ENCODE measurements at places on chromosomes 11 and 22. TPM values are rescaled to one million over a fixed set of nuclear protein-coding genes. Genes with fewer than 3 reads are reported as not detected.

DNA sequence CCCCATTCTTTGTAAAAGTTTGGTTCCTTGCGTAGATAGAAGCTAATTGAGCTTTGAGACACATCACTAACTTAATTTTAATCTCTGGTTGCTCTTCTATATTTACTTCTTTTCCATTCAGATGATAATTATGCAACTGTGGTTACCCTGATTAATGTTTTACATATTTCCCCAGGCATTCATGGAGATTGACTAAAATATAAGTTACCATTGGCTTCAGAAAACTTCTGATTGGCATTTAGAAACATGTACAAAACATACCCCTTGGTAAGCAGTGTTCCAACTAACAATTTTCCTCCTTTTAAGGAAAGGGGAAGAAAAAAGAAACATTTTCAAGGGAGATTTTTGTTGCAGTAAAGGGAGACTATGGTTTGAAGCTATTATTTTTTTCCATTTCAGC is 43.9 kb downstream of the FAT3 start:
- no peak for DNase-seq

- no peak for DNase-seq
Measured at GRCh38 chr22:37095113-37095512, 14.4 kb downstream of the TMPRSS6 start.

DNA sequence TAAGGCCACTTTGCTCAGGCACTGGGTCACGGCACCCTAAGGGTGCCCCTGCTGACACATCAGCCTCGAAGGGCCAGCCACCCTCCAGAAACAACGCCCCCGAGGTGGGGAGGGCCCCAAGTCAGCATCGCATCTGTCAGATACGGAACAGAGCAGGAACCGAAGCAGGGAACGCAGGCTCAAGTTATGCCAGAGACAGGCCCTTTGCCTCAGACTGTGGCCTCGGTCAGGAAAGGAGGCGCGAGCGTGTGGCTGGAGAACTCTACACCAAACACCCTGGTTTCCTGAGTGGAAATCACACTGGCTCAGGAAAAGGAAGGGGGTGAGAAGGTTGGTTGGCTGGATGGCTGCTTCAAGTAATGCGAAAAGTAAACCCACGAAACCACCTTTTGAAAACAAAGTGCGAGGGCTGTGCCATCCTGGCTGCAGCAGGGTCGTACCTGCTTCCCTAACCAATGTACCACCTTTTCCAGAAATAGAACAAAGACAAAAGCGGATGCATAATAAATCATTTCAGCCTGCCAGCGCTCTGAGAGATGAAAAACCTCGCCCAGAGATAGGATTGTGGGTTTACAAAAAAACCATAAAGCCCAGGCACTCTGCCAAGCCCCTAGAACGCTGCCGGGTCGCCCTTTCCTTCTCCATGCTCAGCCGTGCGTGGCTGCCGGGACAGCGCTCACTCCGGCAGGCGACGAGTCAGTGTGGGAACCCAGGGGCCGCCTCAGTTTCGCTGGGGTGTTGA is 38.6 kb downstream of the TRMU start:
- no peak for DNase-seq

GRCh38 chr11:84564180-84564866 is 1062.8 kb downstream of the DLG2 start:
- DNase-seq, result peak; percentile 53

GRCh38 chr11:4063348-4063747 is 31.3 kb upstream of the RRM1 start:
- no peak for DNase-seq

DNA sequence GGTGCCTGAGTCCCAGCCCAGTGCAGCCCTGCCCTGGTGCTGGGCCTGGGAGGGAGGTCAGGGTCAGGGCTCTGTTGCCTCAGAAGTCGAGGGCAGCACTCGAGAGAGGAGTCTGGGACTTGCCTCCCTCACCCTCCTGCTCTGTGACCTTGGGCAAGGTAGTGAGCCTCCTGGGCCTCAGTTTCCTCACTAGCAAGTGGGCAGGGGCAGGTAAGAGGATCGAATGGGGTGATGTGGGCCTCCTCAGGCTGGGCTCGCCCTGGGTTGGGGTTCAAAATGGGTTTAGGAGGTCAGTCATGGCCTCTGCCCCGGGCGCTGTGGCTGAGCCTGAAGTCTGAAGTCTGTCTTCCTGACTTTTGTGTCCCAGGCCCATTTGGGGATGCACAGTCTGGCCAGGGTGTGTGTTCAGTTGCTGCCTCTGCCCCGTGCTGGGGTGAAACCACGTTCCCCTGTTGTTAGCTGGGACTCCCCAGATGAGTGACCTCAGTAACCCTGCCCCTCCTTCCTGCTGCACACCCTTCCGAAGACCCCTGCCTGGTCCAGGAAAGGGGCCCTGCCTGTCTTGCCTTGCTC is 40.9 kb upstream of the CELSR1 start:
- peak; percentile 66 for DNase-seq

DNA sequence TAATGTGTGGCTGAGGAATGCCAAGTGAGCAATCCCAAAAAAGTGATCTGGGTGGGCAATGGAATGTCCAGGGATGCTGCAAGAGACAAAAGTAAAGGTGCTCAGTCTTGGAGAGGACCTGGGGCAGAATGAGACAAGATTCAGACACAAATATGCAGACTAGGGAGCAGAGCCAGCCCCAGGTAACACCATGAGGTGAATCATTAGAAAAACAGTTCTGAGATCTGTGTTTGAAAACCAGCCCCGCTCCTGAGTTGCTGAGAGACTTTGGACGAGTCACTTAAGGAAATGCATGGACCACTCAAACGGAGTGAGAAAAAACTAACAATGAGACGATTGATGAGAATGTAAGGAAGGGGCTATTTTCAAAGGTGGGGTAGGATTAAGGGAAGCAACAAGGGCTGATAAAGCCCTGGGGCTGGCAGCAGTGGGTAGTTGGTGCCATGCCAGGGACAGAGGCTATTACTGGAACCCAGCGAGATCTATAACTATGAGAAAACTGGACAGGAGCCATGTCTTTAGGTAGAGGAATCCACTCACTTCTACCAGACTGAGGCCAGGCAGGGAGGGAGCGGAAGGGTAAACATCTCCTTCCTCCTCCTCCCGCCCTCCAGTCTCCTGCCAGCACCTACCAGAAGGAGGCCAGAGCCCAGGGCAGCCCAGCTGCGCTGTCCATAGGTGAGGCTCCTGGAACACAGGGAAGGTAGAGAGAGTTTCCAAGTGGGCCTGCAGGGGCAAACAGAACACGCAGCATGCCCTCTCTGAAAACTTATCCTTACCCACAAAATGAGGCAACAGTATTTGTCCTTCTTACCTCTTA is 130.4 kb upstream of the TEAD1 start:
- DNase-seq, result no peak

DNA sequence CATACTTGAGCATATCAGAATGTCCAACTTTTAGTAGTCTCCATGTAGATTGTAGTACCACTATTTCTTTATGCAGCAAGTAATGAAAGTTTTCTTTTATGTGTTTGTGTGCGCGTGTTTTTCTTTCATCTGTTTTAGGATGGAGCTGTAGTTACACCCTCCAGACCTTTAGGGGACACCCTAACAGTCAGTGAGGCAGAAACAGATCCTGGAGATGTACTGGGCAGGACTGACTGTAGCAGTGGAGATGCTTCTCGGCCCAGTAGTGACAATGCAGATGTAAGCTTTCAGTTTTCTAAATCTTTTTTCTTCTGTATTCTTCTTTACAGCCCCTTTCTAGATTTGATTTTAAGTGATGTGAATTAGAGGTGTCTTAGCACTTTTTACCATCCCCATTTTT is 79.9 kb upstream of the GRIK4 start:
- no peak for DNase-seq

DNA sequence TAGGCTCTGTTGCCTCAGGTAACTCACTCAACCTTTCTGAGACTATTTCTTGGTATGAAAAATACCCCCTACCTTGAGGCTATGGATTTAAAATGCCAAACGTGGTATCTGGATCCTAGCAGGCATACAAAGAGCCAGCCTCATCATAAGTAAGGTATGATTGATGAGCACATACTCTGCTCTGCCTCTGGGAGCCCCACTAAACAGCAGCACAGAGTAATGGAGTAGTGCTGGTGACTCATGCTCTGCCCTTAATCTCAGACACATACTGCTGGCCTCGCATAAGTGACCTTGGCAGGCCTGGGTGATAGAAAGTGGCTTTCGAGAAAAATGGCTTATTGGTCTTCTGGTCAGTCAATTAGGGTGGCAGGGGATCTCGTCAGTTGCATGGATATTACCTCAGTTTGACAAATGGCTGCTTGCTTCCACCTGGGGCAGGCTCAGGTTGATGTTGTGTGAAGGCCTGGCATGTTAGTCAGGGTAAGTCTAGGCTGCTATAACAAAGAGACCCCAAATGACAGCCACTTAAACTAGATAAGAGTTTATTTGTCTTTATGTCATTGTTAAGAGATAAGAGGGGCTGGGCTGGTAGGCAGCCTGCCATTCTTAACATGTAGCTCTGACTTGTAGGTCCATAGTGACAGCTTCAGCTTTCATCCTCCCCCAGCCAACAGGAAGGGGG is 15.2 kb upstream of the SLC6A5 start:
- DNase-seq, result no peak

DNA sequence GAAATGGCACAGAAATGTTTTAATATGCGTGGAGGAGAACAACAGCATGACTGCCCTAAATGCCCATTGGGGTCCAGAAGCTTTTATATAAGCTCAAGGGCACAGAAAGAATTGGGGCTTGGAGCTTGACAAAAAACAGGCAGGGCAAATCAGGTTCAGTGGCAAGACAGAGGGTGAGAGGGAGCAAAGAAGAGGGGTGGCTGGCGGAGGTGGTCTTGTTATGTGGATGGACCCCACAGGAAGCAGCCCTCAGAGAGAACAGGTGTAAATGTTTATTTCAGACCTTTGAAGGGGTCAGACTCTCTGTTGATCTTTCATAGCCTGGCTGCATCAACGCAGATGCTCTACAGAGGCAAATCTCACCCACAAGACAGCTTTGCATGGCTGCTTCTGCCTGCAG is 213.1 kb upstream of the B3GAT1 start:
- DNase-seq, result no peak

DNA sequence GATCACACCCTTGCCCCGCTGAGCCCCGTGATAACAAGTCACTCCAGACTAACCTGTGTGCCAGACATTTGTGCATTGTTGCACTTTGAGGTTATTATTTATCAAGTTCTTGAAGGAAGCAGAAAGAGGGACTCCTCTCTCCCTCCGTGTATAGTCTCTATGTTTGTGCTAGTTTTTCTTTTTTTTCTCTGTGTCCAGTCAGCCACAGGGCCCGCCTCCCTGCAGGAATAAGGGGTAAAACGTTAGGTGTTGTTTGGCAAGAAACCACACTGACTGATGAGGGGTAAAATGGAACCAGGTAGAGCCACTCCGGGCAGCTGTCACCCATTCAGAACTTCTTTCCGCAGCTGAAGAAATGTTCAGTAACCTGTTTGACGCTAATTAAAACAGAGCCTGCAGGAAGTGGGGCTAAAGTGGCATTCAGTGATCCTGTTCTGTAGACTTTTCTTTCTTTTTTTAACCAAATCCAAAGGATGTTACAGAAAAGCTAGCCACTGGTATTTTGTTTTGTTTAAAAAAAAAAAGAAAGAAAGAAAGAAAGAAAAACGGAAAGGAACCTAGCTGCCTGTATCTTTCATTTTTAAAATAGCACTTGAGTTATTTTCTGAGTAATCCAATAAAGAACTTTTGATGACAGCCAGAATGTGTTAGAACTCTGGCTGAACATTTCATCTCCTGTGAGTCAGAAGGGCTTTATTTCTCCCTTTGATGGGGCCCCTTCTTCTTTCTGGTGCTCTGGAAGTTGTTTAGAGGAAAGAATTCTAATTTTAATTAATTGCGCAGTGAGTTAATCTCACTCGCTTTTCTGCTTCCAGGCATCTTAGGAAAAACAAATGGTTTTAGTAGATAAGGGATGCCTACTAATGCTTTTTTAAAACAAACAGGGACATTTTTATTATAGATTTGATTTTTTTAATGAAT is 58.2 kb downstream of the COMMD9 start:
- no peak for DNase-seq

GRCh38 chr11:109401545-109401944 is 20.4 kb upstream of the C11orf87 start:
- DNase-seq, result no peak

GRCh38 chr11:111123463-111124398 is 121.8 kb upstream of the POU2AF2 start:
- DNase-seq, result no peak

GRCh38 chr22:46172522-46173110 is 22.3 kb downstream of the PPARA start:
- no peak for DNase-seq

DNA sequence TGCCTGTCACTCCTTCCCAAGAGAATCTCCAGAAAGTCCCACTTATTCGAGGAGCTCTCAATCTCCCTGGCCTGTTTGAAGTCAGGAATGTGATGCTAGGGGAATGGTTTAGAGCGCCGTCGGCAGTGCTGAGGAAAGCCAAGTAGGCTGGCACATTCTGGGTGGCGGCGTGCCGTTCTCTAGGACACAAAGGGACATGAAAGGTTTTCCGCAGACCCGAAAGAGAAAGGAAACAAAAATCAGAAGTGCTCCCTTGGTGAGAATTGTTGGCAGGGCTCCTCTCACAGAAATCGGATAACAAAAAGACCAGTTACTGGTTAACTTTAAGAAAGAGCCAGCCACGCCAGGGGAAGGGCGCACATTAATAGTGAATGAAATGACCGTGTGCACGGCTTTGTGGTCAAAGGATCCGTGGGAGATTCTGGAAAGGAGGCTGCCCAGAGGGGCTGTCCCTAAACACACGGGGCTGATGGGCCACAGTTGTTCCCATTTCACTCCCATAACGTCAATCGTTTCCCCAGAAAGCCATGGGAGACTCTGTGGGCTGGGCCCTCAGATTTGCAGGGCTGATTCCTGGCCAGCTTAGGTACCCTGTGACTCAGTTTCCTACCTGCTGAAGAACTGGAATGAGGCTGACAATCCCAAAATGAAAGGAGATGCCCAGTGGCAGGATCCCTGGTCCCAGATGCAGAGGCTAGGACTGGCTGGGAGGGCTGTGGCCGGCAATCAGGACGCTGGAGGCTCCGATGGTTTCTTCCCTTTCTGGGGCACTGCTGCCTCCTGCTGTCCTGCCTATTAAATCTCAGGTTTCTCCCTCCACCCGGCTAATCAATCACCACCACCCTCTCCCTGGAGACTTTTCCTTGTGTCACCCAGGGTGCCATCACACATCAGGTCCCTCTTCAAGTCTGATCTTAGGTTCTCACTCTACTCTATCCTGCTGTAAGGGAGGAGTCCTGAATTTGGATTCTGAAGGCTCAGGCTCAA is 82.3 kb downstream of the RCN1 start:
- DNase-seq, result no peak

GRCh38 chr11:16964501-16964900 is 49.7 kb downstream of the PLEKHA7 start:
- no peak for DNase-seq

- DNase-seq, result no peak
Measured at GRCh38 chr22:19903031-19903430, 38.5 kb upstream of the COMT start.

The HBE1 gene
- not detected for total RNA-seq

The HTR3B gene
- total RNA-seq, result not detected

The METTL15 gene
- total RNA-seq, result 9.4 TPM

The TRIM5 gene
- total RNA-seq, result 9.8 TPM

The ATXN10 gene
- 138 TPM for total RNA-seq

The GLYATL1 gene
- total RNA-seq, result not detected

The CNTF gene
- total RNA-seq, result 0.70 TPM

The MS4A6E gene
- total RNA-seq, result not detected

The FOLR2 gene
- total RNA-seq, result 33.1 TPM

The SMTNL1 gene
- not detected for total RNA-seq

The OR8J3 gene
- not detected for total RNA-seq

The CAPN5 gene
- 3.7 TPM for total RNA-seq

The OR8B8 gene
- not detected for total RNA-seq
